ENCODE measurements at places on chromosomes 1 and 21. TPM values are rescaled to one million over a fixed set of nuclear protein-coding genes. Genes with fewer than 3 reads are reported as not detected.

The CRNN gene
- not detected for total RNA-seq

DNA sequence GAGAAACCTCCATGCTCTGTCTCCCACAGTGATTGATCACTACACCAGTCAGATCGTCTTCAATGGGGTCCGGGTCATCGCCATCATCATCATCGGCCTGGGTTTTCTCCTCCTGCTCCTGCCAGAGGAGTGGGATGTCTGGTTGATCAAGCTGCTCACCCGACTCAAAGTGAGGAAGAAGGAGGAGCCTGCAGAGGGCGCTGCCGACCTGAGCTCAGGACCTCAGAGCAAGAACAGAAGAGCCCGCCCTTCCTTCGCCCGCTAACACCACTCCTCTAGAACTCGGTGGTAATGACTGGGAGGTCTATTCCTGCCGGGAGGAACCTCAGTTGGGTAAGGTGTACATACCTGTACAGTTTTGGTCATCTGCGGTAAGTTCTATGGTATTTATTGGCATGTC, 50.3 kb upstream of the COA6 start:
- H3K27ac ChIP-seq: no peak overlapping the region
- H3K36me3 ChIP-seq: no peaks in the 10 kb centered on the region
- DNase-seq: peak; percentile 11
- H3K4me1 ChIP-seq: no peaks in the 10 kb centered on the region
- H3K4me3 ChIP-seq: no peak overlapping the region
- H3K27me3 ChIP-seq: no peaks in the 10 kb centered on the region

DNA sequence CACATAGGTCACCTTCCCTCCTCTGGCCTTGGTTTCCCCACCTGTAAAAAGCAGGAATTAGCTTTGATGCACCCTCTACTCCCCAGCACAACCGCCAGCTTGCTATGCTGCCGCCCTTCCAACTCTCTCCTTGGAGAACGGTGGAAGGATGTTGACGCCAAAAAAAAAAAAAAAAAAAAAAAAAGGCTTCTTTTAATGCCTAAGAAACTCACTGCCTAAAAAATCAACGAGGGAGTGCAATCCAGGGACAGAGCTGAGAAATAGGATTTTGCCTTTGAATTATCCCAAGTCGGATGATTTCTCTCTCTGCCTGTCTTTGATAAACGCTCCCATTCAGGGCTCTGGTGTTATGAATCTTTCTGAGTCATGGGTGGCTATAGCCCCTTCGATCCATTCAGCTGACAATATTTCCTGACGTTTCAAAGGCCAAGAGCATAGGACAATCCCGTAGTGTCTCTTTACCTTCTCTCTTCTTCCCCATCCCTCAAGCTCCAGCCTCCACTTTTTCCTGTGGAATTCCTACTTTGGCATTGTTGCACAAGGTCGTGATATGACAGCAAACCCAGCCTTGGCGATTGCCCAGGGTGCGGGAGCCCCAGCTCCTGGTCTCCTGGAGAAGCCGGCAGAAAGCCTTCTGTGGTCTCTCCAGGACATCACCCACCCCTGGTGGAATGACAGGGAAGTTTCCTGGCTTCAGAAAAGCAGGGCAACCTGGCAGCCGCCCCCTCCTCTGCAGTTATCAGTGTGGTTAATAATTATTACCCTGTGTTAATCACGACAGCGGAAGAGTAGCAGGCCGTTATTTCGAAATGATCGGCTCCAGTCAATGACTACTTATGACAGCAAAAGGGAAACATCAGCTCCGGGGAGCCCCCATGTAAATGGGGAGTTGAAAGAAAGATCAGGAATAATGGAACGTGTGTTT, 8.0 kb upstream of the PLXNA2 start:
- peak; percentile 20 for DNase-seq
- H3K27ac ChIP-seq: no peak overlapping the region
- no peaks in the 10 kb centered on the region for H3K27me3 ChIP-seq
- no peaks in the 10 kb centered on the region for H3K36me3 ChIP-seq

DNA sequence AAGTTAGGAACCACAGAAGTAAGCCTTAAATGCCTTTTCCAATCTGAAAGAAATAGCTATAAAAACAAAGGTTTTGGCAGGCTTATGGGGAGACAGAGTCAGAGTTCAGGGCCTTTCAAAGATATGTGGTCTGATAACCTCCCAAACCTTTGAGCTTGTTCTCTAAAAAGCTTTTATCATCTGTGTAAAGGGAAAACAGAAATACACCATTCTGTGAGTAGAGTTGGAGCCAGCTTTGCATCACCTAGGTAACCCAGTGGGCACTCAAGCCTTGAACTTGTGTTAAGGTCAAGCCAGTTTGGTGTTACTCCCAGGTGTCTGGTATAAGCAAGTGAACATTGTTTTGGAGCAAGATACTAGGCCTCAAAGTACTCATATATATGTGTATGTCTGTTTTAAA, 50.1 kb downstream of the LAMC1 start:
- DNase-seq: peak; percentile 47
- no peaks in the 10 kb centered on the region for H3K27me3 ChIP-seq
- no peak overlapping the region for H3K27ac ChIP-seq

DNA sequence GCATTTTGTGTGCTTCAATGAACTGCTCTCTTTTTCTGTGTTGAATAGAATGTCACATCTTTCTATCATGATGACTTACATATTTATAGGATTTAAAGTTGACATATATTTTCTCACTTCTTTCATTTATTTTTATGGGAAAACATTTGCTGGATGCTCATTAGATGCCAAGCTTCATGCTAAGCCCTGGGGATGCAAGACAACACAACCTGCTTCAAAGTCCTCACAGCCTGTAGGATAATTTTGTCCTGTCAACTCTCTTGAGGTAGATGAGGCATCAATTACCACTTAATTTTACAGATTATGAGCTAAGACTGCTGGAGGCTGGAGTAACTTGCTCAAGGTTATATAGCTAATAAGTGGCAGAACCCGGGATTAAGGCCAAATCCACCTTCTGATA, 264.3 kb downstream of the GRIK1 start:
- no peak for DNase-seq
- H3K4me3 ChIP-seq: no peak overlapping the region
- H3K27me3 ChIP-seq: no peaks in the 10 kb centered on the region
- H3K36me3 ChIP-seq: no peaks in the 10 kb centered on the region
- H3K27ac ChIP-seq: no peak overlapping the region

DNA sequence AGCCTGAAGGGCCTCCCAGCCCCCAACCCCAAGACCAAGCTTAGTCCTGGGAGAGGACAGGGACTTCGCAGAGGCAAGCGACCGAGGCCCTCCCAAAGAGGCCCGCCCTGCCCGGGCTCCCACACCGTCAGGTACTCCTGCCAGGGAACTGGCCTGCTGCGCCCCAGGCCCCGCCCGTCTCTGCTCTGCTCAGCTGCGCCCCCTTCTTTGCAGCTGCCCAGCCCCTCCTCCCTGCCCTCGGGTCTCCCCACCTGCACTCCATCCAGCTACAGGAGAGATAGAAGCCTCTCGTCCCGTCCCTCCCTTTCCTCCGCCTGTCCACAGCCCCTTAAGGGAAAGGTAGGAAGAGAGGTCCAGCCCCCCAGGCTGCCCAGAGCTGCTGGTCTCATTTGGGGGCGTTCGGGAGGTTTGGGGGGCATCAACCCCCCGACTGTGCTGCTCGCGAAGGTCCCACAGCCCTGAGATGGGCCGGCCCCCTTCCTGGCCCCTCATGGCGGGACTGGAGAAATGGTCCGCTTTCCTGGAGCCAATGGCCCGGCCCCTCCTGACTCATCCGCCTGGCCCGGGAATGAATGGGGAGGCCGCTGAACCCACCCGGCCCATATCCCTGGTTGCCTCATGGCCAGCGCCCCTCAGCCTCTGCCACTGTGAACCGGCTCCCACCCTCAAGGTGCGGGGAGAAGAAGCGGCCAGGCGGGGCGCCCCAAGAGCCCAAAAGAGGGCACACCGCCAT, 21.9 kb upstream of the ARF1 start:
- H3K27me3 ChIP-seq: peaks cover 8% of the 10 kb centered on the region
- peak; percentile 2 for DNase-seq
- H3K27ac ChIP-seq: no peak overlapping the region
- H3K4me1 ChIP-seq: peaks cover 20% of the 10 kb centered on the region
- H3K36me3 ChIP-seq: no peaks in the 10 kb centered on the region

- no peaks in the 10 kb centered on the region for H3K36me3 ChIP-seq
- DNase-seq: no peak
- no peak overlapping the region for H3K27ac ChIP-seq
- H3K27me3 ChIP-seq: no peaks in the 10 kb centered on the region
- no peak overlapping the region for H3K4me3 ChIP-seq
- no peaks in the 10 kb centered on the region for H3K4me1 ChIP-seq
Observed at GRCh38 chr1:240598216-240599001, 13.5 kb downstream of the GREM2 start.

The DESI2 gene
- total RNA-seq: 71.2 TPM

GRCh38 chr1:22712502-22713271, 2.0 kb downstream of the EPHB2 start:
- H3K4me1 ChIP-seq: peaks cover 11% of the 10 kb centered on the region
- no peak overlapping the region for H3K27ac ChIP-seq
- DNase-seq: no peak
- H3K27me3 ChIP-seq: no peaks in the 10 kb centered on the region

GRCh38 chr1:27517907-27518718, 28.1 kb upstream of the WASF2 start:
- peak overlapping the region; percentile 50 for H3K27ac ChIP-seq
- H3K4me3 ChIP-seq: no peak overlapping the region
- peaks cover 80% of the 10 kb centered on the region for H3K4me1 ChIP-seq
- no peaks in the 10 kb centered on the region for H3K27me3 ChIP-seq
- DNase-seq: peak; percentile 69

DNA sequence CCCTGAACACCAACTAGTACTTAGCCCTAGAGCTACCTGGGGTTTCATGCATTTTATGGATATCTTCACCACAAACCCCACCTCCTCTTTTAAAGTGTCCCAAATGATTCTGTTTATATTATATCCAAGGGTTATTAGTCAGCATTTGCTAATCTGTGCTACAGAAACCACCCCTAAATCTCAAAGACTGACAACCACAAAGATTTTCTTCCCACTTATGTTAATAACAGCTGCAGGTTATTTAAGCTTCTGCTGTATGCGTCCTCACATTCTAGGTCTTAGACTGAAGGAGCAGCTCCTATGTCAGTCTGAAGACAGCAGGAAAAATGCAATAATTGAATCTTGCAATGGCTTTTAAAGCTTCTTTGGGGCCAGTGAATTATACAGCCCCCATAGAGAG, 11.2 kb upstream of the PHC2 start:
- H3K27ac ChIP-seq: no peak overlapping the region
- no peaks in the 10 kb centered on the region for H3K36me3 ChIP-seq
- no peaks in the 10 kb centered on the region for H3K4me1 ChIP-seq
